NCI-H1092 (cell line): ENCODE measurements at places on chromosomes 2 and 18.

DNA sequence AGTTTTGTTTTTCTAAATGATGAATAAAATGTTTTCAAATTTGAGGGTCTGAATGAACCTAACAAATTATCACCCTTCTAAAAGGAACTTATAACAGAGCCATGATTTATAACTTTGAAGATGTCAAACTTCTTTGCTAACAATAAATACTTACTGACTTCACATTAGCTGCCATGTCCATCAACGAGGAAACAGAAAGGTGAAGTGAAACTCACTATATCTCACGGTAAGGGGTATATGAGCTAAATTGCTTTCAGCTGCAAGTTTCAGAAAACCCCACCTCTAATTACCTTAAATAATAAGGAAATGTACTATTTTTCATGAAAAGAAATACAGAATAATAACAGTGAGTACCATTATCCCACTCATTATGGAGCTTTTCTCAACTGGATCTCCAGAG, 350.8 kb upstream of the NT5C1B start:
- no peak for DNase-seq

DNA sequence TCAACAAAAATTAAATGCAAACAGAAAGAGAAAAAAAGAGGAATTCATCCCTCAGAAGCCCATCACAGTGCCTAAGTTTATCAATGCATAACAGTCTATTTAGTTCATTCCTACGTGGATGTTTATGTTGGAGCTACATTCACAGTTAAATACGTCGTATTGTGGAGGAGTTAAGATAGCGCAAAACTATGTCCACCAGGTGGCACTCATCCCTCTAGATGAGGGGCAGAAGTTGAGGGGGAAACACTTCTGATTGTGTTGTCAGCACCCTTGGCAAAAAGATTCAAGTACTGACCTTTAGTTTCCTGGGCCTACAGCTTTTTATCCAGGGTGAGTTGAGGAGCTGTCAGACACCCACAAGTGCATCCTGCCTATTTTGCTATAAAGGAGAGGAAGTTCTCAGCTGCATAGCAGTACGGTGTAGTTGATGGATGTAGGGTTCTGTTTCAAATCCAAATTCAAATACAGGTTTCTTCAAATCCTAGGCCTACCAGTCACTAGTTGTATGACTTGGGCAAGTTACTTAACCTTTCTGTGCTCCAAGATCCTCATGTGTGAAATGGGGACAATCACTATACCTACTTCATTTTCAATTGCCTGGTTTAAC, 26.8 kb upstream of the MYO1B start:
- peak; percentile 51 for DNase-seq

DNA sequence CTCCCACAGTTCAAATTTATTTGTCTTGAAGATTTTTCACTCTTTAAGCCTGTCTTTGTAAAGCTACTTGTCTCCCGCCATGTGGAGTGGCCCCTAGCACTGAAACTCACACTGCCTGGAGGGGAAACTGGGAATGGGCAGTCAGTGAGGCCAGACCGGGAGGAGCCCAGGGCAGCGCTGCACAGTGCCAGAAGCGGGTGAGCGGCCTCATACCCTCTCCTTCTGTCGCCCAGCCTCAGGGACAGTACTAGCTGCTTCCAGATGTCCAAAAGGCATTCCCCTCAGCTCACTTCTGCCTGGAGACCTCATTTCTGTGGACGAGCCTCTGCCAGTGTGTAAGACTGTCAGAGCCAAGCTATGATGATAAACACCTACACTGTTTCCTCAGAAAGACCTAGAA, 79.9 kb downstream of the SEPTIN10 start:
- no peak for DNase-seq

- DNase-seq: no peak
These were observed 138.1 kb downstream of the WDR7 start for GRCh38 chr18:56789004-56789888.
